ENCODE measurements at places on chromosomes 13 and 19.

GRCh38 chr19:47005164-47005641 is 14.4 kb upstream of the NPAS1 start:
- no peak for DNase-seq

- DNase-seq, result no peak
Measured at GRCh38 chr13:106473154-106473553, 62.3 kb downstream of the EFNB2 start.

DNA sequence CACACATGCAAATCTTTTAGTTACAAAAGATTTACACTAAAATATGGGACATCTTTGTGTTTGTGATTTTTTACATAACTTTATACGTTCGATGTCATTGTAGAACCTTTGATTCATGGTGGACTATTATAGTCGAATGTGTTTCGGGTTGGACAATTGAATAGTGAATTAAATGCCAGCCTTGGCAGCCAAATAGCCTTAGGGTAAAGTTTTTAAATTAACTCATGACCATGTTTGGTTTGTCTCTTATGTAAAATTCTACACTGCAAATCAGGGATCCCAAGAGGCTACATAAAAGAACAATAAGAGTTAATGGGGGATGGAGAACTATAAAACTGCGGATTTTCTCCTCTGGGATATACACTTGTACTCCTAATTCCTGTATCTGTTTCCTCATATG is 1735.6 kb upstream of the SPRY2 start:
- DNase-seq, result no peak

GRCh38 chr13:37148501-37148900 is 43.0 kb upstream of the CSNK1A1L start:
- no peak for DNase-seq

GRCh38 chr13:49877629-49878218 is 58.4 kb downstream of the SPRYD7 start:
- no peak for DNase-seq

GRCh38 chr19:2275588-2276428 is 6.2 kb downstream of the PEAK3 start:
- DNase-seq, result peak; percentile 50

- no peak for DNase-seq
Measured at GRCh38 chr19:19059018-19059836, 4.6 kb upstream of the SLC25A42 start.

DNA sequence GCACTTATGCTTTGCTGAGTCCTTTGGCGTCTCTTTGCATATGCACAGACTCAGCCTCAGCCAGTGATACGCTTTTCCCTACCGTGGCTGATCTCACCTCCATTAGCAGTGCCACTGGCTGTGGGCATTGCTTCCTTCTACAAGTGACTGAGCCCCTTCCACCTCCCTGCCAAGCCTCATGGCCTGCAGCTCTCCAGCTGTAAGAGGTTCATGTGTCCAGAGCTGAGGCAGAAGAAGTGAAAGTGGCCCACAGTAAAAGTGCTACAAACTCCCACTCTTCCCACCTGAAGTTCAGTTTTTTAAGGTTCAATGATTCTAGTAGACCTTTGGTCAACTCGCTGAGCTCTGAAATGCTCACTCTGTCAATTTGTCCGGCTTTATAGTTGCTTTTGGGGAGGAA is 44.7 kb downstream of the SMARCA4 start:
- DNase-seq, result no peak

GRCh38 chr13:47067306-47067705 is 170.5 kb upstream of the HTR2A start:
- no peak for DNase-seq

DNA sequence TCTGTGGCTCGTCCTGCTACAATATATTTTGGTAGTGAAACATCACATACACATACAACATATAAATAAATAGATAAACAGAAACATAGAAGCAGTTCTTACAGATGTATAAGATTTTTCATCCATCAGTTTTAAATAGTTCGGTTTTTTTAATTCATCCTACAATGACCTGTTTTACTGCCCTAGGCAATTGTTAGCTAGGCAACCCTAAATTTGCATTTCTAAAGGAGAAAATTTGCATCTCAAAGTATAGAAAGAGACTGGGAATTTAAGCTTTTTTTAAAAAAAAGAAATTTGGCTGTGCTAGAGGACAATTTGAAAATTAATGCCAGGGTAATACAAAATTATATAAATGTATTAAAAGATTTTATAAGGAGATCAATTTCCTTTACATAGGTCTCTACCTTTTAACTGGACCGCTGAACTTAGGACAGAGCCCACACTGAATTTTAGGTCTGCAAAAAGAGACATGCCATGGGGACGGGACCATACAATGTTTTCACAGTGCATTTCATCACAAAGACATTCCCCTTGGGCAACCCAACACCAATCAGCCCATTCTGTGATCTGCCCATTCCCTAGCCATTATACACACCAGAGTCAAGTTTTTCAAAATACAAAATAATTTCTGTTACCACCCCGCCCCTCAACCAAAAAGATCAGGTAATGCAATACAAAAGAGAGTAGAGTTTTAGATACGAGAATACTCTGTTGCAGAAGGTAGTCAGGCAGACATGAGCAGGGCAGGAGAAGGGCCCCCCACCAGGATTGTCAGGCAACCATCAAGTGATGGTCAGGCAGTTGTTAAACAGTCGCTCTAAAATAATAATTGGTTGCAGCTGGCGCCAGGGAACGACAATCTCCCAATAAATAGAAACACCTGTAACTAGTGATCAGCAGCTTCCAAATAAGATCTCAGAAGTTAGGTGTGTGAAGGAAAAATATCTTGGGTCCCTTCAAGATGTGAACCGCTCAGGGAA is 299.7 kb upstream of the SGCG start:
- DNase-seq, result no peak

DNA sequence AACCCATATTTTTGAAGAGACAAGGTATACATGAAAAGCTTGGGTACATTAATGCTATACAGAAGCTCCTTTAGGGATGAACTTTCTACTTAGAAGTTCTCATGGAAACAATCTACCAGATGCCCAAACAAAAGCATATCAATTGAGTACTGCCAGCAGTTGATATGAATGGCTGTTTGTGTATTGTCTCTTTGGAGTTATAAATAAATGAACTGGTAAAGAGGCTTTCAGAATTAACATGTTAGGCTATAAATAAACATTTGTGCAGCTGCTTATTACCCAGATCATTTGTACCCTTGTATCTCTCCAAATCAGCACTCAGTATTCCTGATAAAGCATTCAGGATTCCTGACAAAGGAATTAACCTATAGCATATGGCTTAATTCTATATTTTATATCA is 418.9 kb downstream of the FGF14 start:
- DNase-seq, result no peak

- DNase-seq, result no peak
Measured at GRCh38 chr13:37995092-37995491, 125.5 kb upstream of the TRPC4 start.

DNA sequence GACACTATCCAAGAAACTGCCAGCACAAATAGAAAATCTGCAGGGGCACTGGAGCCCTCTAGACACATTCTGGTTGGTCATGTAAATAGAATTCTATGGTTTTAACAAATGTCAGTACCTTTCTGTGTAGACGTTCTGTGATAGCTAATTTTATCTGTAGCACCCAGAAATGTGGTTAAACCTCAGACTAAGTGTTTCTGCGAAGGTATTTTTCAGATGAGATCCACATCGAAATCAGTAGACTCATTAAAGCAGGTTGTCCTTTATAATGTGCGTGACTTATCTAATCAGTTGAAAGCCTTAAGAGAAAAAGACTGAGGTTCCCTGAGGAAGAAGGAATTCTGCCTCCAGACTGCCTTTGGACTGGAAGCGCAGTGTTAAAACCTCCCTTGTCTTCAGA is 922.9 kb downstream of the EFNB2 start:
- DNase-seq, result no peak

GRCh38 chr13:54004026-54004699 is 975.5 kb downstream of the OLFM4 start:
- DNase-seq, result no peak

GRCh38 chr13:105679838-105680237 is 855.6 kb downstream of the EFNB2 start:
- no peak for DNase-seq

GRCh38 chr13:87459419-87459818 is 211.8 kb upstream of the SLITRK5 start:
- DNase-seq, result no peak

DNA sequence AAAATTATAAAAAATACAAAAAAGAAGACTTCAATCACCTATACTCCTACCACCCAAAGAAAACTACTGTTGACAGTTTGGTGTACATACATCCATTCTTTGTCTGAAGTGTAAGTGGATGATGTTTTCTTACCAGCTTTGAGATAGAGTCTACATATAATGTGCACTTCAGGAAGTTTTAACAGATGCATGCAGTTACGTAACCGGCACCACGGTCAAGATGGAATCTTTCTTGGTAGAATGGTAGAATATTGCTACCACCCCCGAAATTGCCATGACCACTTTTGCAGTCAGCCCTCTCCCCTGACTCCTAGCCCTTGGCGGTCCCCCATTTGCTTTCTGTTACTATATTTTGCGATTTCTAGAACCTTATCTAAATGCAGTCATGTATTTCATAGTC is 1.4 kb downstream of the CUL4A start:
- DNase-seq, result no peak

- DNase-seq, result peak; percentile 29
Measured at GRCh38 chr19:41792513-41793413, 3.6 kb upstream of the CEACAM3 start.

DNA sequence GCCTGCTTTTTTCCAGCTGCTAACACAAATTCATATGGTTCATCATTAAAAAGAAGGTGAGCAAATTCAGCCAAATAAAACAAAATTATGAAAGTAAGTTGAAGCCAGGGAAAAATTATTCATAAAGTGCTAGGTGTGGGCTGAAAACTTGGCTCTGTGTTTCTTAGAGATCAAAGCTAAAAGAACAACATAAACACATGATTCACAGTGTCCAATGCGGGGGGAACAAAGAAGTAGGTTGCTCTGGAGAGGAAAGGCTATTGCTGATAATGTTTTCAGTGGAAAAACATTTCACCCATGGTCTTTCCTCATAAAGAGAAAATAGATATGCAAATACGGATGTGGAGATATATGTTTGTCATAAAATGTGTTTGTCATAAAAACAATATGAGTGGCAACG is 1691.5 kb upstream of the SLC10A2 start:
- DNase-seq, result no peak

- no peak for DNase-seq
Measured at GRCh38 chr13:110590577-110590976, 24.8 kb upstream of the NAXD start.

GRCh38 chr13:100115693-100116254 is 26.9 kb downstream of the PCCA start:
- no peak for DNase-seq

GRCh38 chr13:45047394-45048310 is 58.3 kb downstream of the GPALPP1 start:
- DNase-seq, result peak; percentile 75

GRCh38 chr19:411723-412355 is 2.9 kb upstream of the C2CD4C start:
- DNase-seq, result no peak

- DNase-seq, result no peak
Measured at GRCh38 chr13:21723807-21724505, 53.1 kb downstream of the FGF9 start.

DNA sequence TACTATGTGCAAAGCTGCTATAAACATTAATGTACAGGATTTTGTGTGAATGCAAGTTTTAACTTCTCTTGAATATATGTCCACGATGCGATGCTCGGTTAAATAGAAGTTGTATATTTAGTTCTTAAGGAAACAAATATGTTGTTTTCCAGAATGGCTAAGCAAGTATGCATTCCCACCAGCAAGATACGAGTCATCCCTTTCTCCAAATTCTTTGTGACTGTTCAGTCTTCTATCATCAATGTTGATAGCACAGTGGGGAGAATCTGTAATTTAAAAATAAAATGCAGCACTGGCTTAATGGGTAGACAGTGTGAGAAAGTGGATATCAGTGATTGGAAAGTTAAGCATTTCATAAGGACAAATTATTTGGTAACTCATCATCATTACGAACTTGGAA is 1340.8 kb downstream of the PCDH9 start:
- no peak for DNase-seq

- DNase-seq, result no peak
Measured at GRCh38 chr19:10830370-10830769, 5.6 kb downstream of the TMED1 start.

GRCh38 chr19:610801-611480 is 21.3 kb downstream of the HCN2 start:
- peak; percentile 81 for DNase-seq

DNA sequence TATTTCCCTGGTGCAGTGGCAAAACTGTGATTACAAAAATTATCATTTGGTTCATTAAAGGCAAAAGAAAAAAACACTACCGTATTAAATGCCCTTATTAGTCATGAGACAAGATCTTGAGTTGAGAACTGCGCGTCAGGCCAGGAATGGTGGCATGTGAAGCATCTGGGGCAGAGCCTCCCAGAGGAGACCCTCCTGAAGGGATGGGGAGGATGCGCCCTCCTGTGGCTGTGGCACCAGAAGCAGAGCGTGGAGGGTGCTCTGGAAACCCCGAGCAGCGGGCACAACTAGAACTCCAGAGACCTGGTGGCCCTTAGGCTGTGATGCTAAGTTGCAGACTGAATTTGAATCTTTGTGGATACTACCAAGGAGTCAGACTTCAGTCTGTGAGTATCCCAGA is 11.5 kb downstream of the CUL4A start:
- DNase-seq, result no peak

DNA sequence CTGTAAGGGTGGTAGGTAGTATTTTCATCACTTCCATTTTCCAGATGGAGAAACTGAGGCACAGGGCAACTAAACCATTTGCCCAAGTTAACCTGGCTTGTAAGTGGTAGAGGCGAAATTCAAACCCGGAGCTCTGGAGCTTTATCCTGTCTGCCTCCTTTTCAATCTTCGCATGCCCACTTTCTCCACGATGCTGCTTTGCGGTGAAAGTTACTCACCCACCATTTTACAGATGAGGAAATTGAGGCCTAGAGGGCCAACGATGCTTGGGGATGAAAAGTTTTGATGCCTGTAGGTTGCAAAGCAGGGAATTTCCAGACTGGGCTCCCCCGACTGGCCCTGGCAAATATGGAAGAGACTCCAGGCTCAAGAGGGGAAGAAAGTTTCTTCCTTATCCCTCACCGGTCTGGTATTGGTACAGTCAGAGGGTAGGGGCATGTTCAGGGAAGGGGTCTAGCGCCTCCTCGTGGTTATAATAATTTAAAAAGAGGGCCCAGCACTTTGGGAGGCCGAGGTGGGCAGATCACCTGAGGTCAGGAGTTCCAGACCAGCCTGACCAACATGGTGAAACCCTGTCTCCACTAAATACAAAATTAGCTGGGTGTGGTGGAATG is 1.9 kb upstream of the SH2D3A start:
- no peak for DNase-seq

GRCh38 chr13:90375851-90376250 is 971.6 kb upstream of the MIR17HG start:
- no peak for DNase-seq
